ENCODE measurements at places on chromosomes 2 and 18.

DNA sequence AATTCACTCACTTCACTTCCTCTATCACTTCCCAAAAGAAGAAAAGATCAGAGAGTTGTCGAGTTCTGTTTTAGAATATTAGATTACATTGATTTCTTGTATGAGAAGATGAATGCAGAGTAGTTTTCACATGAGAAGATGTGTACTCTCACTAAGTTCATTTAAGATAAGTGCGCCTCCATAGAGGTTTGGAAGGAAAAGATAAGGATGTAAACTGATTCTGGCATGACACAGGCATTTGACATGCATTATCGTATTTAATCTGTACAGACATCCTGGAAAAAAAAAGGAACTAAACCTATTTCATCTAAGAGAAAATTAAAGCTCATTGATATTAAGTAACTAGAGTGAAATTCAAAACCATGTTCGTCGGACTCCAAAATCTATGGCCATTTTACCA lies 152.2 kb upstream of the CRIM1 start:
- no peak for DNase-seq

GRCh38 chr2:181354626-181355025 lies 102.6 kb upstream of the ITGA4 start:
- DNase-seq = no peak

- peak; percentile 21 for DNase-seq
Measured at GRCh38 chr2:240983361-240983995, 14.9 kb upstream of the SNED1 start.

DNA sequence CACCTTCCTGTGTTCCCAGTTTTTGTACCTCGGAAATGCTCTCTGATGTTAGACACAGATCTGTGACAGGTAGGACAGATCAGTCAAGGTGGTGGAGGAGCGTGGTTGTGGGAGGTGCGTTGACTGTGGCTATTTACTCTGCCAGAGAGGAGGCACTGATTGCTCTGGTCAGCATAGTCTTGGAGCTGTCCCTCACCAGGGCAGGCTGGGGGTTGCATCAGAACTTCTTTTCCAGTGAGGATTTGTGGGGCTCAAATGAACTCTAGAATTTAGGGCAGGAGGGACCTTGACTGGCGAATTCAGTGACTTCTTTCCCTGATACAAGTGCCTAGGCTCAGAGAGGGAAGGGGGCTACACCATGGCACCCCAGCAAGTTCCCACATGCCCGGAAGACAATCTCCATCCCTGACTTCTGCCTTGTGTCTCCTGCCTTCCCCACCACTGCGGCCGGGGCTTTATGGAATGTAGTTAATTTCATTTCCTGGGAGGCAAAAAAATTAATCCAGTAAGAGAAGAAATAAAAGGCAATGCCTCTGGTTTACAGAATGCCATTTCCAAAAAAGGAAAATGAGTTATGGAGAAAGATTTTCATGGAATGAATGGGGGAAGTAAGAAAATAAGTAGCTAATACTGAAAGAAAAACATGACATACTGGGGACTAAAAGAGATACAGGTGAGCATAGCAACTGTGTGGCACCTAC lies 26.1 kb downstream of the NIFK start:
- no peak for DNase-seq

DNA sequence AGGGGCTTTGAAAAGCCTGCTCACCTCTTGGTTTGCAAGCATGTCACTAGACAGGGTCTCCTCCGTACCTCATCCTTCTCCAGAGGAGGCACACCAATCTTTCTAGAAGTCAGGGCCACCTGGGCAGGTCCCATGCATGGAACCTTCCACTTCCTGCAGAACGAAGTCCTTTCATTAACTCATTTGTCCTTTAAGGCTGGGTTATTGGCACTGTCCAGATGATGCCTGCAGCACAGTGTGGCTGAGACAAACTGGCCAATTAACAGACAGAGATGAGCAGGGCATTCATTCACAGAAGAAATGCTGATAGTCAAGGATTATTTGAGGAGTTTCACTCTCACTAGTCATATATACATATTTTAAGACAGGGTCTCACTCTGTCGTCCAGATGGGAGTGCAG lies 245.3 kb downstream of the TFCP2L1 start:
- no peak for DNase-seq

GRCh38 chr2:71807581-71808451 lies 339.8 kb downstream of the CYP26B1 start:
- DNase-seq = no peak

- no peak for DNase-seq
Measured at GRCh38 chr2:64760128-64760527, 106.4 kb upstream of the SERTAD2 start.

DNA sequence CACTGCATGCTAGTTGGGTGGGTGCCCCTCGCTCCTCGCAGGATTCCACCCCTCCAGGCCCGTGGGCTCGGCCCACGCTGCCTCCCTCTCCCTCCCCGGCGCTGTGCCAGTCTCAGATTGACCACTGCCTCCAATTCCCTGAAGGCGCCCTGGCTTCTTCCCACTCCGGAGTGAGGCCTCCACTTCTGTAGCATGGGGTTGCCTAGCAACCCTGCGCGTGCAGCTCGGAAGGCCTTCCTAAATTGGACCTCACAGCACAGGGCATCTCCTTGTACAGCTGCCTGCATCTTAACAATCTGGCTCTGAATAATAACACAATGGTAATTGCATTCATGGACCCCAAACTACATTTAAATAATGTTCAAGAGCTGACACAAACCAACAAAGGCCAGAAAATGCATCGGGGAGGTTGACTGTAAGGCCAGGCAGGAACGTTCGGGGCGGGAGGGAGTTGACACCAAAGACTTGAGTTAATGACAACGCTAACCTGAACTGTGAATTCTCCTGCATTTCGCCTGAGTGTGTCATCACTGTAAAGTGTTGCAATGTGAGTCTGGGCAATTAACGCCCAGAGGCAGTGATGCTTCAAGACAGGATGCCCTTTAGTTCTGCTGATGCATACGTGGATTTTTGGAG lies 222.9 kb downstream of the ZBTB7C start:
- DNase-seq = no peak

DNA sequence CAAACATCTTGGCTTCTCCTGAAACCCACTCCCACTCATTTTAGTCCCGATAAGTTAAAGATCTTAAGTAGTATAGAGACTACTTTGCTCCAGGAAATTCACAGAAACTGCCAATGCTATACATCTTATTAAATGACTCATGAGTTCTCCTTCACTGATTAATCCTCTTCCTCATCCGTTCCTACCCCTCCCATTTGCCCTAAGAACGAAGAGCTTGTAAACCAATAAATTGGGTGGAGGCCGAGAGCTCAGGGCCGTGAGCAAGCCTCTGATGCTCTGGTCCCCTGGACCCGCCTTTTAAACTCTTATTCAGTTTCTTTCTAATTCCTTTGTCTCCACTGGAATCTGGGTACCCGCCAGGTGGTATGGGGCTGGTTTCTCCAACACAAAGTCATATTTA lies 68.6 kb downstream of the METTL8 start:
- DNase-seq = no peak

DNA sequence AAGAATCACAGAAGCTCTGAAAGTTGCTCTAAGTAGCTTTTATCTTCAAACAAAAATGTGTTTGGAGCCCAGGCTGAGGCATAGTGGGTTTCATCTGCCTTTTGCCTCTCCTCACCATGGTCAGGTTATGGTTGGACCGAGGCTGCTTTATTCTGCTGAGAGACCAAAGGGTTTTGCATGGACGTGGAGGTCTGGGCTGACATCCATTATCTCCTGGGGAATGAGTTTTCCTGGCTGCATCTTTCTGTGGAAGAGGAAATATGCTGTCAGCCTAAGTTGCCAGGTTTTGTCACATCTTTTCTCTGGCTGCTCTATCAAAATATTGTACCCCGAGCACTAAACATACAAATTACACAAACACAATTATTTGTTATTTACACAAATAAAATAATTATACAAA lies 223.2 kb downstream of the LDLRAD4 start:
- DNase-seq = no peak

GRCh38 chr2:158999458-158999857 lies 31.0 kb downstream of the TANC1 start:
- no peak for DNase-seq

DNA sequence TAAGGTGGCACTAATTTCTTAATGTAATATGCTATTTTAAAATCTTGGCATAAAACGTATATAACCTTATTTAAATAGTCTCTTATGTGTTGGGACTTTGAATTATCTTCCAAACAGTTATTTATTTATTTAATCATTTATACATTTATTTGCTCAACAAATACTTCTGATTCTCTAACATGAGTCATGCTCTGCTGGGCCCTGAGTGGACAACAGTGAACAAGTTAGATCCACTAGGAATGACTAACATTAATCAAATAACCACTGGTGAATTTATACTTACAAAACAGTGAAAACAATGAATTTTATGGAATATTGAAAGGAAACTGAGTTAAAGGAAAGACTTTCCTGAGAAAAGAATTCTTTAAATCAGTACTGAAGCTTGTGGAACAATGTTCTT lies 1257.2 kb upstream of the CHAC2 start:
- DNase-seq = no peak

- DNase-seq = no peak
Measured at GRCh38 chr18:59907660-59908059, 7.9 kb downstream of the PMAIP1 start.

DNA sequence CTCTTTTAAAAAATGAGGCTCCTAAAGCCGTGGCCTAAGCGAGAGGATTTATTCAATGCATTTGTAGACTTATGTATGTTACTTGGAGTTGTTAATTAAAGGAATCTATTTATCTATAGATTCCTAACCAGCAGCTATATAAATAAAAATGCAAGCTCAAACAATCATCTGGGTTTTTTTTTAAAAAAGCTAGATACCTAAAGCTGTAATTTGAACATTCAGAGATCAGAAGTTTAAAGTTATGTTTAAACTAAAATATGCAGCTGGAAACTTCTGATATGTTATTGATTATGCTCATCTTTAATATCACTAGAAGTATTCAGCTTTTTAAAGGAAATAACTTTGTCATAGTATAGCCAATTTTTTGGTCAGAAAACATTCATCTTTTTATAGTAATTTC lies 1.0 kb downstream of the MEIS1 start:
- no peak for DNase-seq

DNA sequence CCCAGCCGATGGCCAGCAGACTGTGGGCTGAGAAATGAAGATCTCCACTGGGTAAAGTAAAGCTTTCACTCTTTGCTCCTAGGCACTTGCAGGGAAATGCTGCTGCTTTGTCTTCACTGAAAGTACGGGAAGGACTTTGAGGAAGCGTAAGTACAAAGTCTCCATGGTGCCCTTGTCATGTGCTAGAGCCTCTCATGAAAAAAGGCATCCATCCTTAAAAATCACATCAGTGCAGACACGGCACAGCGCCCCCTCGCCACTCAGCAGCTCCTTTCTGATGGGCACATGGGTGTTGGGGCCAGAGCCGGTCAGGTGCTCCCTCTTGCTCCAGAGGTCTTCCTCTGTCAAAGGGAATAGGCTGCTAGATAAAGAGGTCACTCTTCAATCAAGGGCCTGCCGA lies 109.0 kb upstream of the STPG4 start:
- no peak for DNase-seq

GRCh38 chr18:37424507-37424906 lies 141.1 kb downstream of the CELF4 start:
- no peak for DNase-seq

- no peak for DNase-seq
Measured at GRCh38 chr18:24342347-24342746, 55.3 kb downstream of the OSBPL1A start.

GRCh38 chr18:30088238-30089015 lies 954.1 kb downstream of the DSC3 start:
- no peak for DNase-seq

- DNase-seq = no peak
Measured at GRCh38 chr2:237411092-237411601, 2.8 kb downstream of the COL6A3 start.

DNA sequence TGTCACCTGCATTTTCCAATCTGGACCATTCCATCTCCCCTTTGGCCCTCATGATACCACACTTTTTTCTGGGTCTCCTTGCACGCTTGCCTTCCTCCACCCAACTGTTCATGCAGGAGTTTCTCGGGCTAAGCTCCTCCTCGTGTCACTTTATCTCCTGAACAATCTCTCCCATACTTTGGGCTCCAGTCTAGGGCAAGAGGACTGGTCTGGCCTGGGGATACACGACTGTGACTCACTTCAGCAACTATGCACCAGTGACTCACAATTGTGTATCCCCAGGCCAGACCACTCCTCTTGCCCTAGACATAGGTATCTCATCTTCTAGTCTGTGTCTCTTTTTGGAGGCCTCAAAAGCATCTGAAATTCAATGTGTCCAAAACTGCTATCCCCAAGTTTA lies 149.4 kb upstream of the PTPRM start:
- no peak for DNase-seq

DNA sequence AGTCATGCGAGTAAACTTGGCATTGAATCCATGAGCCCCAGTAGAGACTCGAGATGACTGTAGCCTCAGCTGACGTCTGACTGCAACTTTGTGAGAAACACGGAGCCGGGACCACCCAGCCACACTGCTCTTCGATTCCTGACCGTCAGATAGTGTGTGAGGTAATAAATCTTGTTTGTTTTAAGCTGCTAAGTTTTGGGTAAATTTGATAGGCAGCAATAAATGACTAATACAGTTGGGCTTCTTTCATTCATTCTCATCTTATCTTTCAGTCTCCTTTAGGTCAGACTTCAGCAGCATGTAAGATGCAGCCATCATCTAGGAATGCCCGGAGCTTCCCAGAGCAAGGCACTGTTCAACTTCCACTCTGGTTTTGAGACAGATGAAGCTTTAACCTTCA lies 8.0 kb upstream of the KLHL29 start:
- no peak for DNase-seq

GRCh38 chr18:46378864-46379207 lies 274.7 kb downstream of the HAUS1 start:
- no peak for DNase-seq

- peak; percentile 70 for DNase-seq
Measured at GRCh38 chr18:74498712-74499627, 2.8 kb downstream of the CNDP2 start.

DNA sequence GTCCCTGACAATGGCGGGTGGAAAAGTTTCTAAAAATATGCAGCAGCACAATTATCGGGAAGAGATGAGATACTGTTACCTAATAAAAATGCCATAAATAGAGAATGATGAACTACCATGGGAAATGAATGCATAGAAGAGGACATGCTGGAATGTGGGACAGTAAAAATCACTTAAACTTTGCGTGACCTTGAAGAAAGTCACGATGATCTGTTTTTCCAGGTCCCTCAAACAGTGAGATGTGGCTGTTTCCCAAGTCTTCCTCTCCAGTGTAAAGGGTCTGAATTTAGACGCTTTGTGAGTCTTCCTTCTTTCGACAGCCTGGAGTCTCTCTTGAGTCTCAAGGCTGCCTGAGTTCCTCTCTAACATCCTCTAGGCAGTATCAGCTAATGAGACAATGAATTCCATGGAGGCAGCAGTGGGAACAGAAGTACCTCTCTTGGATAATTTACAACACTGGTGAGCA lies 1.4 kb downstream of the CLUL1 start:
- DNase-seq = no peak

DNA sequence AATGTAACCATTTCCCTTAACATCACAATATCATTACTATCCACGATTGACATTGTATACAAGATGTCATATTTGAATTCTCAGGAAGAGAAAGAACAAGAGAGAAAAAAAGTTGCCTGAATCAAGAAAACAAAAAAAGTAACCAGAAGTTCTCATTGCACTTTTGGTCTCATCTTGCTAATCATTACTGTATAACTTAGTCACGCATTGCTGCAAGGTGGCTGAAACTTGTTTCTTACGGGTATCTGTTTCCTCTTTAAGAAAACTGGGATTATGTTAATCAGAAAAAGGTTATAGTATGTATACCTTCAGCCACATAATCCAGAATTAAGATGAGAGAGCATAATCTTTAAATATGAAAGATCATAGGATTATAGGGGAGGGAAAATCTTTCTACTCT lies 639.7 kb upstream of the SYT4 start:
- no peak for DNase-seq

GRCh38 chr2:127648321-127648720 lies 2.4 kb downstream of the GPR17 start:
- DNase-seq = no peak

All from activated CD4-positive, alpha-beta T cell treated with anti-CD3 and anti-CD28 coated beads, Interleukin-2, amount 50 U/mL, for 1 hour (primary cell).